ENCODE measurements at places on chromosomes 11 and 22.

GRCh38 chr11:23090659-23091058 lies 230.4 kb upstream of the CCDC179 start:
- no peak for DNase-seq

DNA sequence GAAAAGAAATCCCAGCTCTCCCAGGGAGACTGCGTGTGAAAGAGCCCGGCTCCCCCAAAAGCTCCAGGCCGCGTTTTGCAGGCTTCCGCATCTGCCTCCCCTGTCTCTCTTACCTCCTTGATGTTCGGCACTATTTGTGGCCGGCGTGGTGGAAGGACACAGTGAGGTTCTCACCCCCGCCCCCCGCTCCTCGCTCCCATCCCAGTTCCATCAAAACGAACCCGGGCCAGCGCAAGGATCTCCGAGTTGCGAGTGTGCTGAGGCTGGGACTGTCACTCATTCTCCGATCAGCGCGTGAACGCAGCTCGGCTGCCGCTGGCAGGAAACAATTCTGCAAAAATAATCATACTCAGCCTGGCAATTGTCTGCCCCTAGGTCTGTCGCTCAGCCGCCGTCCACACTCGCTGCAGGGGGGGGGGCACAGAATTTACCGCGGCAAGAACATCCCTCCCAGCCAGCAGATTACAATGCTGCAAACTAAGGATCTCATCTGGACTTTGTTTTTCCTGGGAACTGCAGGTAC lies at the start of gene NCAM1:
NCAM1 (plus strand) TSS at position 275 of the 523 bp plus-strand sequence.
- peak; percentile 92 for DNase-seq

- no peak for DNase-seq
Observed at GRCh38 chr11:102900346-102900745, 25.6 kb upstream of the MMP12 start.

DNA sequence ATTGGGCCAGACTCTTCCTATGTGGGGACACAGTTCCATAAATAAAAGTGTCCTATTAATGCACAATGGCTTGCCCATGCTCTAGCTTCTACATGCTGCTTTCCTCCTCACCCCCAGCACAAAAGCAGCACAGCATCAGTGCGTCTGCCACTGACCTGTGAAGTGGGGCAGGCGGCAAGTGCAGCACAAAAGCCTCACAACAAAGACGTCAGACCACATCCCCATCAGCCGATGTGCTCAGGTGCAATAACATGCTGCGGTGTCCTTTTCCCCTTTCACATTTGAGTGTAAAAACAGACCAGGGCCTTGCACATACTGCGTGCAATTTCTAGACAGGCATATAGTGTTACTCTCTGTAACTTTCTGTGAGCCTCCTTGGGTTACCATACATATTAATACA lies 12.8 kb downstream of the DKK3 start:
- no peak for DNase-seq
